ENCODE measurements at places on chromosomes 4 and X.

- no peak for DNase-seq
Measured at GRCh38 chr4:134773497-134774000, 572.0 kb upstream of the PABPC4L start.

DNA sequence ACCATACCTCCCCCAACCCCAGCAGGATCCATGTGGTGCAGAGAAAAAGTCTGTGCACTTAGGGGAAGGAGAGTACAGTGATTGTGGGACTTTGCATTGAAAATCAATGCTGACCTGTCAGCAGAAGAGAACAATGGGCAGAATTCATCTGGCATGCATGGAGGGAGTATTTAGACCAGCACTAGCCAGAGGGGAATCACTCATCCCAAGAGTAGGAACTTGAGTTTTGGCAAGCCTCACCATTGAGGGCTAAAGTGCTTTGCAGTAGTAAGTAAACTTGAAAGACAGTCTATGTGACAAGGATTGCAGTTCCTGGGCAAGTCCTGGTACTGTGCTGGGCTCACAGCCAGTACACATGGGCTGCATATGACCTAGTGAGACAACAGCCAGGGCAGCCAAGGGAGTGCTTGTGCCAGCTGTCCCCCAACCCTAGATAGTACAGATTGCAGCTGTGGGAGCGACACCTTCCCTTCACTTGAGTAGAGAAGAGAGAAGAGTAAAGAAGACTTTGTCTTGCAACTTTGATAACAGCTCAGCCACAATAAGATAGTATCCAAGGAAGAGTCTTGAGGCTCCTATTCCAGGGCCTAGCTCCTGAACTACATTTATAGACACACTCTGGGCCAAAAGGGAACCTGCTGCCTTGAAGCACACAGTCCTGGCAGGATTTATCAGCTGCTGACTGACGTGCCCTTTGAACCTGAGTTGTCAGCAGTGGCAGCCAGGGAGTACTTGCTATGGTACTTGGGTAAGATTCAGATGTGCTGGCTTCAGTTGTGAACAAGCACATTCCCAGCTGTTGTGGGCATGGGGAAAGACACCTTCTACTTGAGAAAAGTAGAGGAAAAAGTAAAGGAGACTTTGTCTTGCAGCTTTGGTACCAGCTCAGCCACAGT, 48.7 kb downstream of the HDX start:
- no peak for DNase-seq

GRCh38 chr4:13207226-13207625, 276.9 kb downstream of the RAB28 start:
- DNase-seq: no peak

- DNase-seq: no peak
Measured at GRCh38 chrX:129780441-129781105, 824 bp downstream of the SASH3 start.

GRCh38 chr4:10656988-10657387, 27.6 kb downstream of the CLNK start:
- DNase-seq: no peak

DNA sequence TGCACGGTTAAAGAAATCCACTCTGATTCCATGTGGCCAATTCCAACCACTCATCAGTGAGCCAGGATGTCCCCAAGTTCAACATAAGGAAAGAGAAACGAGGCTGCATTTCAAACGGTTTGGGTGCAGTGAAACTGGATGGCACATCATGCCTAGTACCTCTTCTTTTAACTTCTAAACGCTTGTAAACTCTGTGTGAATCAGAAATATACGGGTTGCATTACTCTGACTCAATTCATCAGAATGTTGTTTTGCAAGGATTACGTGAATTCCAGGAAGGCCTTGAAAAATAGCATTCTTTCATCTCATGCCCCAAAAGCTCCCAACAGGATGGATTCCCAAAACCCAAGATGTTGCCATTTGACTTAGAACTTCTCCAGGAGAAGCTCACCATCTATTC, 270.4 kb downstream of the LDB2 start:
- DNase-seq: no peak

DNA sequence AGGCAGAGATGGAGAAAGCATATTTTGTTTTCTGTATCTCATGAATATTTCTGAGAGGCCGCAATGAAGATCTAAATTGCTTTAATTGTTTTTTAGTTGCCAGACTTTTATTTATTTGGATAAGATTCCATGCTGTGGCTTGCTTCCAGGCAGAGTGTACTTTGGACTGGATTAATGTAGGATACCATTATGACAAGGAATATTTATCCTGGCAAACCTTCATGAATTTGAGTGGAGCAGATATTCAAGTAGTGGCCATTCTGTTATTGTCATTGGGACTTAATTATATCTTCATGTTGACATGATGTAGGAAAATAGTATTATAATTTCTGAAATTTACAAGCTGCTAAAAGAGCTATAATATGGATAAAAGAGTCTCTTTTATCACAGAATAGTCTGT, 182.9 kb downstream of the C4orf33 start:
- DNase-seq: no peak

DNA sequence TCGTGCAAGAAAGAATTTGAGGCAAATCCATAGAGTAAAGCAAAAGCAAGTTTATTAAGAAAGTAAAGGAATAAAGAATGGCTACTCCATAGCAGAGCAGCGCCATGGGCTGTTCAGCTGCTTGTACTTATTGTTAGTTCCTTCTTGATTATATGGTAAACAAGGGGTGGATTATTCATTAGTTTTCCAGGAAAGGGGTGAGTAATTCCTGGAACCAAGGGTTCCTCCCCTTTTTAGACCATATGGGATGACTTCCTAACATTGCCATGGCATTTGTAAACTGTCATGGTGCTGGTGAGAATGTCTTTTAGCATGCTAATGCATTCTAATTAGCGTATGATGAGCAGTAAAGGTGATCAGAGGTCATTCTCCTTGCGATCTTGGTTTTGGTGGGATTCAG, 23.5 kb upstream of the CEP135 start:
- DNase-seq: no peak

- no peak for DNase-seq
Measured at GRCh38 chr4:117154251-117154650, 68.9 kb upstream of the TRAM1L1 start.

DNA sequence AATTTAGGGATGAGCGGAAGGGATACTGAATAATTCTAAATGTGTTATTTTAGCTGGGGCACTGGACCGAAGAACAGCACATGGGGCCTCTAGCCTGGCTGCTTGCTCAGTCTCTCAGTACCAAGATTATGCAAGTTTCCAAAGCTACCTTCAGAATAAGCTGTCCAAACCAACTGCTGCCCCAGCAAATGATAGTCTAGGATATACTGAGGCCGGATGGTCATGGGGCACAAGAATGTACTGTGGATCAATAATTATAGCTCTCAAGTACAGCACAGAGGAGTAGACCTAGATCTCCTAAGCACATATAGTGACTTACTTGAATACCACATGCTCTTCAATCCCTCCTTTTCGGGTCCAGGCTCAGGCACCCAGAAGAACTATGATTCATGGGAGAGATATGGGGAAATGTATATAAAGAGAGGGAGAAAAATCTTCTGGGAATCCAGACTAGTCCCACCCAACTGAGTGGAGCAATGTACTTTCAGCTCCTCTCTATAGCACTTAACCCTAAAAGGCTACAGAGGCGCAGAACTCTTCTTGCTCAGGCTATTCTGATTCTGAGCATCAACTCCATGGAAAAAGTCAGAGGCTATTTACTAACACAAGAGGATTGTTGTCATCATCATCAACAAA, 160.3 kb upstream of the GPC4 start:
- no peak for DNase-seq

GRCh38 chr4:53863158-53863557, 201.2 kb downstream of the CHIC2 start:
- no peak for DNase-seq

DNA sequence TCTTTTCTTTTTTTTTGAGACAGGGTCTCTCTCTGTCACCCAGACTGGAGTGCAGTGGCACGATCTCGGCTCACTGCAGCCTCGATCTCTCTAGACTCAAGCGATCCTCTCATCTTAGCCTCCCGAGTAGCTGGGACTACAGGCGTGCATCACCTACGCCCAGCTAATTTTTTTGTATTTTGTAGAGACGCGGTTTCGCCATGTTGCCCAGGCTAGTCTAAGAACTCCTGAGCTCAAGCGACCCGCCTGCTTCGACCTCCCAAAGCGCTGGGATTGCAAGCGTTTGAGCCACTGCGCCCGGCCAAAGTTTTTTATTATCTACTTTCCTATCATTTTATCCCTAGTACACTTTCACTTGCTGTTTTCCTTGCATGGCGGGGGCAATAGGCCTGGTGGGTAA, 1.4 kb downstream of the UBA6 start:
- DNase-seq: no peak

DNA sequence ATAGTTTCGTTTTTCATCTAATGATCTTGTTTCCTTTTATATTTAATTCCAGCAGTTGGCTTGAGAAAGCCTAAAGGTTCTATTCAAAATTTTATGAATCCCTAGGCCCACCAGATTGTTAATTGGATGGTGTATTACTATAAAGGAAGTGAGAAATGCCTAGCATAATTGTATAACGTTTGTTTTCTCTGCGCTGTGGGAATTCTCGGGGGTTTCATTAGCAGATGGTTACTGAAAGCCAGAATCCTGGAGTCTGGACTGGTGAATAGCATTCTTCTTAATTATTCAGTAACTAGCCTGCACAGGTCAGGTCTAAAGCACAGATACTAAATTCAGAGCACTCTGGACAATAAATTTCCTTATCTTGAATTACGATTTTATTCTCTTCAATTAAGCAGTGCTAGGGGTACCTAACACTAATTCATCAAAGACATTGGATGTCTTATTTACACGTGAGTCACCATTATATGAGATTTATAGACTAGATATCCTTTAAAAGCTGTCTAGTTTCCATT, 459.4 kb downstream of the DTHD1 start:
- no peak for DNase-seq

- no peak for DNase-seq
Measured at GRCh38 chr4:152073351-152074087, 312.7 kb upstream of the GATB start.

GRCh38 chr4:70818173-70818855, 21.4 kb downstream of the GRSF1 start:
- no peak for DNase-seq

GRCh38 chr4:82624819-82625218, 63.0 kb upstream of the TMEM150C start:
- no peak for DNase-seq

DNA sequence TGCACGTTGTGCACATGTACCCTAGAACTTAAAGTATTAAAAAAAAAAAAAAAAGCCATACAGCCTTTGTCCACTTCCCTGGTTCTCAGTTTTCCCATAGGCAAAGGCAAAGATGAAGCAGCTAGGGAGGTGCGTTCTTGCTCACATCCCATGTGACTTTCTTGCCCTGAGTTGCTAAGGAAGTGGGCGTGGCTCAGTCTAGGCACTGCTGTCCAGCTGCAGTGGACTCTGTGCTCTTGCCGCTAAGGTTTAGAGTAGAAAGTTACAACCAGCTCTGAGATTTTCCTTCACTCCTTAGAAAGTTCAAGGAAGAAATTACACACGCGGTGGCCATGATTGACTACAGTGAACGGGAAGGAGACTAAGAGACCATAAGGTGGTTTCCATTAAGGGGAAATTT, 144.7 kb downstream of the NAA11 start:
- no peak for DNase-seq

DNA sequence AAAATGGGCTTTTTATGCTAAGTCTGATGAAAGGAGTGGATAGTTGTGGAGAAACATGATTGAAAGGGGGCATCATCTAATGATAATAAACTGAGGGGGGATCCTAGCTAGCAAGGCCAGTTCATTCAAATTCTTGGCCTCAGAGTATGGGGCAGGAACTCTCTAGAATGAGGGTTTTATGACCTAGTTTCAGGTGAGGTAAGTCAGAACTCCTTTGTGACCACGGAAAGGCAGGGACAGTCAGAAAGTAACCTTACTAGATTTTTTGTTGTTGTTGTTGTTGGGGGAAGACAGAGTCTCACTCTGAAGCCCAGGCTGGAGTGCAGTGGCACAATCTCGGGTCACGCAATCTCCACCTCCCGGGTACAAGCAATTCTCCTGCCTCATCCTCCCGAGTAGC, 1.5 kb upstream of the PAQR3 start:
- no peak for DNase-seq

DNA sequence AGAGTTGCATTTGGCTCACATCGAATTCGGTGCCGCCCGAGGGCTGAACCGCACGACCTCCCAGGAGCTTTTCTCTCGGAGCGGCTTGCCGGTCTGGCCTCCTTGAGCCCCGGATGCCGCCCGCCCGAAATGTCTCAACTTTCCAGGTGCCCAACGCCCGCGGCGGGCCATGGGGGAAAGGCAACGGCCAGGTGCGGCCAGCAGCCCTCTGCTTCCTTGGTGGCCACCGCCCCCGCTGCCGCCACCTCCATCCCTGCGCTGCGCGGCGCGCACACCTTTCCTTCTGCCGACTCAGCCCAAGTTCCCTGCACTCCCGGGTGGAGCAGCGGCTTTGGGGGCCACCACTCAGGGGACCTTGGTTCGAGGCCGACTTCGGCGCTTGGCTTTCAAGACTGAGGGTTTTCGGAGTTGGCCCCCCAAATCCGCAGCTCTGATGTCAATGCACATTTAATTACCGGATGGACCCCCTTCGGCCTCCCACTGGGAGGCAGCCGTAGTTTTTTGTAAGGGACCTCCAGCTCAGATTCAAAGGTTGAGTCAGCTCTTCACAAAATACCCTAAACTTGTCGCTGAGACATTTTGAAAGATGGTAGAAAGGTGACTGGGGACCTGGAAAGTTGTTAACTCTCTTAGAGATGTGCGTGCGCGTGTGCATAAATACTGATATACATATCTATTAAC, 1.1 kb downstream of the AFF2 start:
- no peak for DNase-seq

DNA sequence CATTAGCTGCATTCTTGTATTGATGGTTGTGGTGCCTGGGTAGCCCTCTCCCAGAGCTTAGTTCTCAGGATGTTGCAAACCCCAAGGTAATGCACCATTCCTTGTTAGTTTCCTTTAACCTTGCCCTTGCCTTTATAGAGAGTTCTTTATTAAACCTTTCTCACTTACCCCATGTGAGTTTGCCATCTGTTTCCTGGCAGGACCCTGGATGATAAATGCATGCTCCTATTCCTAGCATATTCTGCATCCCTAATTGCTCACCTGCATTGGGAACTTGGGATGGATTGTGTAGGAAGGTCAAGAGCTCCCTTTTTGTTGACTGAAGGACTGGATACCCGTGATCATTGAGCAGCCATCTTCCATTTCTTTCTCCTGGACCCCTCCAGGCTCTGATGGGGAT, 59.9 kb upstream of the AP1S2 start:
- DNase-seq: no peak

DNA sequence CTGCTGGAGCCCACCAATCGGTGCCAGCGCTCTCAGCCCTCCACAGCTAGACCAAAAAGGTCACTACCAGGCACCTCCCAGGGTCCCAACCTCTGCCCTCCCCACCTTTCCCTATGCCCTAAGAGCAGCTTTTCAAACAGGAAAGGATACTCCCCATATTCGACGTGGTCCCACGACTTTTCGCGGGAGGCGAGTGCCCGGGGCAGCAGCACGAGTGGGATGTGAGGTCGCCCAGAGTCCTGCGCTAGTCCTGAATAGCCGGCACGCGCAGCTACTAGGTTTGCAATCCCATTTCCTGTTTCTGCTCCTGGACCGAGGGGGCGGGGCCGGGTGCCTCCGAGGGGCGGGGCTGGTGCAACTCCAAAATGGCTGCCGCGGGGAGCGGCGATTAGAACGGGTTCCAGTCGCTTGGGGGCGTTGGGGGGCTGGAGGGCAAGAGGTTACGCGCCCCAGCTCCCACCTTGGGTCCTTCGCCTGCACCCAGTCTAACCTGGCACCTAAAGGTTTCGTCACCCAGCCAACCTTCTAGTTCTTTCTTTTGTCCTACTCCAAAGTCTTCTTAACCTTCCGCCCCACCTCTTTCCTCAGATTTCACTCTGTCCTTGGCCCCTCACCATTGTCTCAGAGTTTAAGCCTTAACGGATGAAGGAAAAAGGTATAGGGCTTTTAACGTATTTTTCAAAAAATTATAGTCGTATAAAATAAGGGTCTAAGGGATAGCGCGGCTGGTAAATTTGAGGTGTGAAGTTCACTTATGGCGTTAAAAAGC, 85.0 kb upstream of the TENT5D start:
- no peak for DNase-seq
